Natural killer cell (primary cell): ENCODE measurements at places on chromosomes 7 and 10.
A peak's percentile ranks its signal among the peaks of the same experiment; 100 is the strongest.

DNA sequence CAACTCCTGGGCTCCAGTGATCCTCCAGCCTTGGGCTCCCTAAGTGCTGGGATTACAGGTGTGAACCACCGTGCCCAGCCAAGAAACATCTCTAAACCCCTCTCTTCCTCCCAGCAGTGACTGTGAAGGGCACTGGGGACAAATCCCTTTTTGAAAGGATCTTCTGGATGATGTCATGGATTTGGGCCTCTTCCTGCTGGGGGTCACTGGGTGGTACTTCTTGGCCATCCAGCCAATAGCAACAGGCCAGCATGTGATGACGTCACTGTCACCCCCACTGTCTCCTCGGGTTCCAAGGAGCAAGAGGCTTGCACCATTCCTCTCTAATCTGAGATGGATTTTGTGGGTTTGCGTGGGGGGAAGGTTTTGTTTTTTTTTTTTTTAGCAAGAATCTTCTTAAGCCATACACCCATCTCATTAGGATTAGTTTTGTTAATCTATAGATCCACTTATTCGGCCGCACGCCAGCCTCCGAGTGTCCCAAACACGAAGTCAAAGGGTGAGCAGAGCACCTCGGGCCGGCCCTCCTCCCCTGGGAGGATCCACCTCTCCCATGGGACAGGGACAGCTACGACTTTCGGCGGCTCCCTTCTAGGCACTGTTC is 29.4 kb upstream of the TNRC18 start:
- no peak for DNase-seq
- H3K36me3 ChIP-seq = no peaks in the 10 kb centered on the region
- H3K4me1 ChIP-seq = peaks cover 6% of the 10 kb centered on the region

DNA sequence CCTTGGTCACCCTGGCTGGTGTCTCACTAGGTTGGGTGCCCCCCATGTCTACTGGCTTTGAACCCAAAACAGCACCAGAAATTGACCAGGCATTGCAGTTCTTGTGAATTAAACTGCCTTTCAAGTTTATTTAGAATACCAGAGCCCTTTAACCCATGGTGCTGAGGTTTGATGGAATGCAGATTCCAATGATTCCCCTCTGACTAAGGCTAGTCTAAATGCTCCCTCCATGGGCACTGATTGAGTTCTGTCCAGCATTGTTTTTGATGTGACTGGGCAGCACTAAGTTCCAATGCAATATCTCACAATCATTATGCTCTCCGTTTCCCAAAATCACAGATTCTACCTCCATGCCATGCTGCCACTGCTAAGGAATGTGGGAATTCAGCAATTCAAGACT is 1047.4 kb upstream of the LRRN3 start:
- no peaks in the 10 kb centered on the region for H3K27me3 ChIP-seq
- no peak overlapping the region for H3K27ac ChIP-seq
- no peaks in the 10 kb centered on the region for H3K36me3 ChIP-seq
- no peak overlapping the region for H3K4me3 ChIP-seq
- no peak for DNase-seq

GRCh38 chr10:111756217-111757061 is 427.1 kb downstream of the GPAM start:
- no peaks in the 10 kb centered on the region for H3K4me1 ChIP-seq
- H3K4me3 ChIP-seq = no peak overlapping the region
- H3K36me3 ChIP-seq = no peaks in the 10 kb centered on the region
- H3K27ac ChIP-seq = no peak overlapping the region

DNA sequence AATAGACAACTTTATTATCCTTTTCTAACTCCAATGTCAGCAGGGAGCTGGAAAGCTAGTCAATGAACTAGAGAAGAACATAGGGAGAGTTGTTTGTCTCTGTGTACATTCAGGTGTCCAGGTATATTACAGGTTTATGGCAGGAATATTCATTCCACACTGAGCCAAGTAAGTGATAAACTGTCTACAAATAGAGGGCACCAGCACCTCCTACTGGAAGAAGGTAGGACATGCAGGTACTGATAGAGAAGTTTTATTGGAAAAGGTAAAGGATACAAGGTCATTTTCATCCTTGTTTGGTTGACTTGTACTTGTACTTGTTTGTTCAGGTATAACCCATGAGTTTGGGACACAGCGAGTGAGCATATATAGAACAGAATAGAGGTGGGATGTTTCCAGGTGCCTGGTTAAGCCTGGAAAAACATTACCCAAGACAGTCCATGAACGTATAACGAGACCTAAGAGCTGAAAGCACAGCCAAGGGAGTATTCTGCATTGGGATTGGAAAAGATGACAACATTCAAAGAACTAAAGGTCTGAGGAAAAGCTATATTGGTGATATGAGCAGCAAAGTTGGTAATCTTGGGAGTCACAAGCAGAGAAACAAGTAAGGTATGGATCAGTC is 61.4 kb upstream of the PPP1R3C start:
- no peak overlapping the region for H3K4me3 ChIP-seq
- no peak overlapping the region for H3K27ac ChIP-seq
- DNase-seq = no peak
- H3K27me3 ChIP-seq = no peaks in the 10 kb centered on the region

- H3K4me1 ChIP-seq = peaks cover 7% of the 10 kb centered on the region
- DNase-seq = no peak
- no peak overlapping the region for H3K27ac ChIP-seq
- no peaks in the 10 kb centered on the region for H3K27me3 ChIP-seq
- no peaks in the 10 kb centered on the region for H3K36me3 ChIP-seq
Measured at GRCh38 chr7:64098-64915, 128.1 kb upstream of the FAM20C start.

DNA sequence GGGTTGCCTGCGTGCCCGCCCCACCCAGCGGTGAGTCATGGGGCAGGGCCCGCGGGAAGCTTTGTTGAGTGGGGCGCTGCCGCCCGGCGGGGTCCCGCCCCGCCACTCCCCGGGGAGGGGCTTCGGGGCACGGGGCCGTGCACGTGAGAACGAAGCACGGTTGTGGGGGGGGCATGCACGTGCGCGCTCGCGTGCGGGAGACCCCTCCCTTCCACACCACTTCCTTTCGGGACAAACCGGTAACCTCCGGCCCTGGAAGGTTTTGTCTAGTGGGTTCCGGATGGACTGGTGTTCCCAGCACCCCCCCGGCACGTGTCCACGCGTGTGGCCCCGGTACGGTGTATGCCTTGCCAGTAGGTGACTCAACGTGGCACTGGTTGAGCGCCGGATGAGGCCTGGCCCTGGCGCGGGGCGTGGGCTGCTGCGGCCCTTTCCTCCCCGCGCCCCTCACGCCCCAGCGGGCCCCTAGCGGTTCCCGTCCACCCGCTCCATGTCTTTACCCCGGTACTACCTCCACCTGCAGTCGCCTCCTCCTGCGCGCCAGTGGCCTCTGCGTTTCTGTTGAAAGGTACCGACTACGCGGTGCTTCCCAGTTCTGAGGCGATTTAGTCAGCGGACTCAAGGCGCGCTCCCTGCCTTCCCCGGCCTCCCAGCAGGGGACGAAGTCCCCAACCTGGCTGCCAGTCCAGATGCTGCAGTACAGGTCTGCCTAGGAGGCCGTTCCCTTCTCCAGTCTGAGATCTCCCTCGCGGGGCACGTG is 3.1 kb downstream of the ADIRF start:
- peak overlapping the region; percentile 60 for H3K4me3 ChIP-seq
- no peaks in the 10 kb centered on the region for H3K27me3 ChIP-seq
- peaks cover 46% of the 10 kb centered on the region for H3K4me1 ChIP-seq
- no peaks in the 10 kb centered on the region for H3K36me3 ChIP-seq
- DNase-seq = peak; percentile 94
- peak overlapping the region; percentile 80 for H3K27ac ChIP-seq

GRCh38 chr10:123703195-123703790 is 37.1 kb downstream of the GPR26 start:
- H3K4me3 ChIP-seq = no peak overlapping the region
- no peak overlapping the region for H3K27ac ChIP-seq
- H3K36me3 ChIP-seq = no peaks in the 10 kb centered on the region
- no peaks in the 10 kb centered on the region for H3K4me1 ChIP-seq
- H3K27me3 ChIP-seq = no peaks in the 10 kb centered on the region
- DNase-seq = no peak

- no peaks in the 10 kb centered on the region for H3K4me1 ChIP-seq
- H3K27ac ChIP-seq = no peak overlapping the region
- H3K4me3 ChIP-seq = no peak overlapping the region
- no peaks in the 10 kb centered on the region for H3K27me3 ChIP-seq
- H3K36me3 ChIP-seq = no peaks in the 10 kb centered on the region
- DNase-seq = no peak
Measured at GRCh38 chr7:108253275-108254044, 123.3 kb upstream of the LAMB4 start.

DNA sequence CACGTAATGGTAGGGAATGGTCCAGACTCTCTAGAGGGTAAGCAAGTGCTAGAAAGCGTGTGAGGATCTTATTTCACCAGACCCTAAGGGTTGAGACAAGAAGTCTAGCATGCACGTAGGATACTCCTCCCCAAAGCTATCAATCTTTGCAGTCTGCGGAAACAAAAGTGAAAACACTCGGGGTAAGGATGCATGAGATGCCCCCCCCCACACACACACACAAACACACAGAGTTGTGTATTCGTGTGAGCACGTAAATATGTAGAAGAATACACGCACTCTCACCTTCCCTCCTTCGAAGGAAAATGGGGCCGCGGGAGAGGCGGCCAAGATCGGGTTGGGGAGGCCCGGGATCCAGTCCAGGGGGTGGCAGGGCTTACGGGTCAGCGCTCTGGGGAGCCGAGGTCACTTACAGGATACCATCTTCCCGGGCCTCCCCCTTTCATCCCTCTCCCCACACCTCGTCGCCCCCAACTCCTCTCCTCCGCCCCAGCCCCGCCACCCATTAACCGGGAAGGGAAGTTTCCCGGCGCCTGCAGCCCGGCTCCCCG is 455 bp downstream of the CUL2 start:
- H3K4me1 ChIP-seq = peaks cover 21% of the 10 kb centered on the region
- no peak for DNase-seq
- H3K27ac ChIP-seq = peak overlapping the region; percentile 97
- no peaks in the 10 kb centered on the region for H3K27me3 ChIP-seq
- H3K36me3 ChIP-seq = no peaks in the 10 kb centered on the region

DNA sequence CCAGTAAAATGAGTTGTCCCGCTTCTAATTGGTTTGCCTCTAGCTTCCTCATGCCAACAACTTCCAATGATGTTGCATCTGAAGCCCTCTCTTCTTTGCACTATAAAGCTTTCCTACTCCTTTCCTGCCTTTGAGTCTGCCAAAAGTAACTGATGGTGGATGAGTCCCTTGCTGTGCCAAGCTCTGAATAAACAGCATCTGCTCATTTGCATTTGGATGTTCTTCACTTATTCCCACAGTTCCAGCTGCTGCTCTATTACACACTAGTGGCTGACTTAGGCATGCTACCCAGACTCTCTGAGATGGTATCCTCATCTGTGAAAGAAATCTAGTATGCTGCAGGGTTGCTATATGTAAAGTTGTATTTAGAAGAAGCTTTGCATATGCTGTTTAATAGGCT is 24.9 kb downstream of the SFR1 start:
- H3K27ac ChIP-seq = no peak overlapping the region
- no peaks in the 10 kb centered on the region for H3K36me3 ChIP-seq
- H3K27me3 ChIP-seq = peaks cover 2% of the 10 kb centered on the region
- H3K4me1 ChIP-seq = no peaks in the 10 kb centered on the region
- DNase-seq = no peak

- peak overlapping the region; percentile 80 for H3K4me3 ChIP-seq
- H3K36me3 ChIP-seq = no peaks in the 10 kb centered on the region
- peak overlapping the region; percentile 89 for H3K27ac ChIP-seq
- no peak for DNase-seq
- peaks cover 46% of the 10 kb centered on the region for H3K4me1 ChIP-seq
Measured at GRCh38 chr10:72088889-72089575, 681 bp upstream of the SPOCK2 start.

GRCh38 chr10:77175631-77176222 is 461.9 kb downstream of the KCNMA1 start:
- H3K4me1 ChIP-seq = no peaks in the 10 kb centered on the region
- peaks cover 3% of the 10 kb centered on the region for H3K27me3 ChIP-seq
- no peak for DNase-seq
- no peak overlapping the region for H3K27ac ChIP-seq
- H3K4me3 ChIP-seq = no peak overlapping the region

DNA sequence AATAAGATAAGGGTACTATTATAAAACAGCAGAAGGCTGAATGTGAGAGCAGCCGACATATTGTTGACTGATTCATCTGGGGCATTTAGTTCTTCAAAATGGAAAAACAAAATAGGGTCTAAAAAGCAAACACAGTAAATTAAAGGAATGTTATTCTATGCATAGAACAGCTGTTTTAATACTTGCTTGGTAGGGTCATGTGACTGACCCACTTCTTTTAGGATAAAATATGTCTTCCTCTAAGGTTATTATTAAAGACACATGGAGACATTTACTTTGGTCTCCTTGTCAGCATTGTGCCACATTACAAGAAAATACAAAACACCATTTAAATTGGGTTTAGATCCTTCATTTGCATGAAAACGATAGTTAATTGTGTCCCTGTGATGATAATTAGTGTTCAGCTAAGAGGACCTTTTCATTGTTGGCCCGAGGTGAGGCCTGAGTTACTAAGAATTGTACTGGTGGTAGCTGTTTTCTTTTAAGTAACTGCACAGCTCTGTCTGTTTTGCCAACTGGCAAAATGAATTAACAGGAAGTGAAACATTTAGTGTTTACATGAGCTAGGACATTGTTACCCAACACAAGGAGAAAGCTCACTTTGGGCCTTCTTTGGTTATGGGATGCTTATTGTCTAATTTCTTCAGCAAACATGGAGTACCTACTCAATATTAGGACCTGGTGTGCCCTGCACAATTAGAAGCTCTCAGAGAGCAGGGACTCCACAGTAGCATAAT is 764.4 kb downstream of the LRMDA start:
- H3K4me1 ChIP-seq = no peaks in the 10 kb centered on the region
- H3K36me3 ChIP-seq = no peaks in the 10 kb centered on the region
- no peak for DNase-seq
- H3K4me3 ChIP-seq = no peak overlapping the region
- no peak overlapping the region for H3K27ac ChIP-seq
- no peaks in the 10 kb centered on the region for H3K27me3 ChIP-seq
